ENCODE measurements at places on chromosomes 12 and 14.

DNA sequence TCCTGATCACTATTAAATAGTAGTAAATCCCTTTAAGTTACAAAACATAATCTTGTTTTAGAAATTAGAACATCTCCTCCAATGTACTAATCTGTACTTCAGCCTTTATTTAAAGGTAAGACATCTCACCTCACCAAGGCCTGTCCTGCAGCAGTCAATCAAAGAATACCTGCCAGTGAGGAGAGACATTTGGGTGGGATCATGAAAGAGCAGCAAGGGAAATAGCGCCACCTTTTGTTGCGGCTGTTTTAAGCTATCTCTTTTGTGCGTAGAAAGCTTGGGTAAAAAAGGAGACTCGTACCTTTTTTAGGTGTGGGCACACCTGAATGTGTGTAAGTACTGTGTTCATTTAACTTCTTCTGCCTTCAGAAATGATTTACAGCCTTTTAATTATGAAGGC, 117.8 kb upstream of the TMTC1 start:
- DNase-seq, result no peak

GRCh38 chr14:35989736-35990135, 163.6 kb downstream of the BRMS1L start:
- no peak for DNase-seq

- no peak for DNase-seq
These were observed 60.7 kb upstream of the TBX3 start for GRCh38 chr12:114744691-114745090.

DNA sequence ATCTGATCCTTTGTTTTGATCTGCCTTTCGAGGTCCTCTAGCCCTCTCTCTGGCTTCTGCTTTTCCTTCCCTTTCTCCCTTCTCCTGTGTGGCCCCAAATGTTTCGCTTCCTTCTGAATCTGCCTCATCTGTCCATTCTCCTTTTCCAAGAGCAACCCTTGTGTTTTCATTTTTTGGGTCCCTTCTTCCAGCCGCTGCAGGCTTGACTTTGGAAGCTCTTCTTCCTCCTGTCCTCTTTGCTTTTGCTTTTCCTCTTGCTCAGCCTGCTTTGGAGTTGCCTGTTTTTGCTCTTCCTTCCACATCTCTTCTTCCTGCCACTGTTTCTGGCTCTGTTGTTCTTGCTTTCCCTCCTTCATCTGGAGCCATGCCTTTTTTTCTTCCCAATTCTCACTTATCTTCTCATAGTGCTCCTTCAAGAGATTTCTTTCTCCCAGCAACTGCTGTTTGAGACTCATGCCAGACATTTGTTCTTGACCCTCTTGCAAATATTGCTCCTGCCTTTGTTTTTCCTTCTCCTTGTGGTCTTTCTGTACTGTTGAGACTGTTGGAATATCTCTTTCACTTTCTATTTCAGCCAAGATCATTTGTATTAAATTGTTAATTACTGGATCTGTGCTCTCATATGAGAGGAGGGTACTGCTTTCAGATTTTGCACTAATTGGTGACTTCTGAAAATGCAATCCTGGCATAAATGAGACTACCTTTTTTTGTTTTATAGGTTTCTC, 42.4 kb downstream of the FAM186A start:
- DNase-seq, result no peak

DNA sequence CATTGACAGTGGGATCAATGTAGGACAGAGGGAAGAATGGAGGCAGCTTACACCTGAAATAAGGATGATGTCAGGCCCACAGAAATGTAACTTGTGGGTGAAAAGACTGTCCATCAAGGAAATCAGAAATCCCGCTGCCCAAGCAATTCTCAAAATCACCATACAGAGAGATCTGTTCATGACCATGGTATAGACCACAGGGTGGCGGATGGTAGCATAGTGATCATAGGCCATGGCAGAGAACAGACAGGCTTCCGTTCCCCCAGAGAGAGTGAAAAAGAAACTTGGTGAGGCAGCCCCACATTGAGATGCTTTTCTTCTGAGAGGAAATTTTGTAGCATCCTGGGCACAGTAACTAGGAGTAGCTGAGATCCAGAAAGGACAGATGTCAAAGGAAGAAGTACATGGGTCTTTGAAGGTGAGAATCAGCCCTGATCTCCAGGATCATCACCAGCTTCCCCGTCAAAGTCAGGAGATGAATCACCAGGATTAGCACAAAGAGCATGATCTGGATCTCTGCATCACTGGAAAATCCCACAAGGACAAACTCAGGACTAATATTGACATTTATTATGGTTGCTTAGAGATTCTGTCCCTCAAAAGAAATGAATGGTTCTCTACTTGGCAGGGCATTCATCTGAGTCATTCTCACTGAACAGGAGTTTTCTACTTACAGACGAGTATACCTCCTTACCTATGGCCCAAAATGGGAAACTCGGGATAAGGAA, 5.5 kb upstream of the ZNF641 start:
- DNase-seq, result no peak

GRCh38 chr12:116171549-116171948, 105.9 kb downstream of the MED13L start:
- no peak for DNase-seq

Measured in central memory CD8-positive, alpha-beta T cell (primary cell).